DMS153 (cell line): ENCODE measurements at places on chromosomes 11 and 22.

- DNase-seq: no peak
Measured at GRCh38 chr11:11978792-11979487, 29.5 kb downstream of the DKK3 start.

DNA sequence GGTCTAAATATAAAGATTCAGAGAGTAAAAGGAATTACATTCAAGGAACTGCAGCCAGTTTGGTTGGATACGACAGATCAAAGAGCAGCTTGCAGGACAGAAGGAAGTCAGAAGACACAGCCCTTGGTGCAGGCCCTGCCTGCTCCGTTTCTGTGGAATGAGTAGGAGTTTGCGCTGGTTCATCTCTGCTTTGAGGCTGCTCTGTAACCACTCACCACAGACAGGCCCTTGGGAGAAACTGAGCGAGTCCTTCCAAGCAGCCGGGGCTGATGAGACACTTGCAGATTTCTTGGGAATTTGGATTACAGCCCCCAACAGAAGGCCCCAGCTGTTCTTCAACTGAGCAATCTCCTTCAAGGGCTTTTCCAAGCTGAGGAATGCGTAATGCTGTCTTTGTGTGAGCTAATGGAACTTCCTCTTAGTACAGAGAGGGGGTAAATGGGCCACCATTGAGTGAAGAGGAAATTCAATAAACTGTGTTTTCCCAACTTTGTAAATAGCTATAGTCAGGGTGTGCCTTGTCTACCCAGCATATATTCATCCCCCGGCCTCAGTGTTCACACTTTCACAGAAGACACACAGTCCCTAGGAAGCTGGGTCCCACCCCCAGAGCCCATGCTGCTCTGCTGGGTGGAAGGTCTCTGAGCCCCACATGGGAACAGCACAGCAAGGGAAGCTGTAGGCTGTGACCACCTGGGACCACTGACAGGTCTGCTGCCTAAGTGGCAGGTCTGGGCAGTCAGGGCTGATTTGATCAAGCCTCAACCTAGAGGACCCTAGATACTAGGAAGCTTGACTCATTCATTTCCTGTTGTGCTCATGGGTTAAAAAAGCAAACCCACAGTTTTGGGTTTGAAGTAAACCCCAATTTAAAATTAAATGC lies 16.6 kb downstream of the IL10RA start:
- DNase-seq: no peak

DNA sequence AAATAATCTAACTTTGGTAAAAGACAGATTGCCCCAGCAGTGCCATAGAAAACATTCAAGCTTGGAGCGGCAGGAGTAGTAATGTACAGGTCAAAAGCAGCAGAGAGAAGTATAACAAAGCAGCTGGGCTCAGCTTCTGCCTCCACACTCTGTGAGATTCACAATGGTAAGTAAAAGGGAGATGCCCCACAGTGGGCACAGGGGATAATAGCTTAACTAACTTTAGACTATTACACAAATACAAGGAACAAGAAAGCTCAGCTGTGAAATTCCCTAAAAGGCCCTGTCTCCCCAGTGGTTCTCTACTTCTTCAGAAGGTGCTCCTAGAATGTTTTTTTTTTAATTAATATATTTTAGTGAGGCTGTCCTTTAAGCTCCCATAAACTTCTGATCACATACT lies 28.0 kb downstream of the RDX start:
- DNase-seq: no peak

- DNase-seq: no peak
Measured at GRCh38 chr22:44404341-44405020, 91.7 kb upstream of the SHISAL1 start.

- DNase-seq: peak; percentile 93
Measured at GRCh38 chr11:17276236-17277023, at the start of gene NUCB2. NUCB2 (plus strand) TSS chr11:17276739; CDS start chr11:17295324, 18,585 bp downstream.

DNA sequence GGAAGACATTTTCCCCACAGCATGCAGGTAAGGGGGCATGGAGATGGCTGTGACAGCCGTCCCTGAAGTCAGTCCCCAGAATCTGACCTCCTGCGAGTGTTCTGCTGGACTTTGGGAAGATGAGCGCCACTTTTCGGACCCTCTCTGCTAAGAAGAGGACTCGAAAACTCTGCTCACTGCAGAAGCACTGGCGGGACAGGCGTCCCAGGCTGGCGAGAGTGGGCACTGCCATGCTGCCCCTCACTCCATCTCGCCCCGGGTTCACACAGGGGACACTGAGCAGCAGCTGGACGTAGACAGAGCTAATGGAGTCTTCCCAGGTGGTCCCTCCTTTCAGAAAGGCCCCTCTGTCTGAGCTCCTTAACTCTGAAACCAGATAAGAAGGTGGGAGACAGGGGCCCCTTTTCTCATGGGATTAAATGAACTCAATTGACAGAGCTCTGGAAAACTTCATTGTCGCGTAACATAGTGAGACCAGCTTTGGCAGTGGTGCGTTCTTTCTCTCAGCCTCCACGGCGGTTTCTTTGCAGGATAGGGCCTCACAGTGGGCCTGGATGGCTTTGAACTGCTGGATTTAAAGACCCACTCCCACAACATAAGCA lies 4.8 kb downstream of the ADAMTS8 start:
- no peak for DNase-seq

GRCh38 chr11:33147559-33147958 lies 13.7 kb downstream of the CSTF3 start:
- DNase-seq: no peak
